ENCODE measurements at places on chromosomes 2 and 18.

DNA sequence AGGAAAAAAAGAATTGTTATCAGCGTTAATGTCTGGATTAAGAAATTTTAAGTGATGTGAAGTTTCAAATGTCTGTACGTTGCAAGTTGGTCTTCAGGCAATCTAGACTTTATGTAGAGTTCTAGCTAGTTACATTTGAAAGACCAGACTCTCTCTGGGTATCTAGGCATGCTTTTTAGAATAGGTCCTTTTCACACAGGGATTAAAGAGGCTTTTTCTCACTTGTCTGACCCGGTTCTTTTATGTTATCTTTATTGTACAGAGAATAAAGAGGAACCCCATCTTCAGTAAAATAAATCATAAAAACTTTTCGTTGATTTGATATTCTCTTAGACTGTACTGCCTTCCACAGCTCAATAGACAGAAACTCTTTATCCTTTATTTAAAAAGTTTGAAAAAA, 8.5 kb upstream of the EML6 start:
- H3K27me3 ChIP-seq = peaks cover 5% of the 10 kb centered on the region
- H3K4me1 ChIP-seq = no peaks in the 10 kb centered on the region
- H3K36me3 ChIP-seq = peaks cover 4% of the 10 kb centered on the region
- H3K4me3 ChIP-seq = no peak overlapping the region
- no peak for DNase-seq

GRCh38 chr2:42663106-42663780, 94.8 kb downstream of the MTA3 start:
- peak overlapping the region; percentile 97 for H3K27ac ChIP-seq
- no peak overlapping the region for H3K4me3 ChIP-seq
- H3K27me3 ChIP-seq = peaks cover 6% of the 10 kb centered on the region
- H3K36me3 ChIP-seq = peaks cover 14% of the 10 kb centered on the region
- peaks cover 22% of the 10 kb centered on the region for H3K4me1 ChIP-seq
- DNase-seq = peak; percentile 73

DNA sequence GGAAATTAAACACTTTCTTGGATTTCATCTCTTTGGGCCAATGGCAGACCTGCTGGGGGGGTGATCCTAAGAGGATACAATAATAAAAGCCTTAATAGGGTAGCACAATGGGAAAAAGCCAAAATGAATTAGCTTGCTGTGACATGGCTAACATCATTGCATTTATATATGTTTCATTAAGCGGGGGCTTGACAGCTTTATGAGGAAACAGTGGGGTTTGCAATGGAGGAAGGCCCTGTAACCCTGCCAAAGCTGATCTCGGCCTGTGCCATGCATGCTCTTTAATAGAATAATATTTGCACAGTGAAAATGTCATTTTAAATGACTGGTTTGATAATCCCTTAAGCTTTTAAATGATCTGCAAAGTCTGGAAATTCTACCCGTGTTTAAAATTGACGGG, 291.5 kb downstream of the SLC4A3 start:
- DNase-seq = no peak
- peaks cover 9% of the 10 kb centered on the region for H3K4me1 ChIP-seq
- H3K27me3 ChIP-seq = no peaks in the 10 kb centered on the region
- H3K36me3 ChIP-seq = no peaks in the 10 kb centered on the region
- H3K4me3 ChIP-seq = no peak overlapping the region

DNA sequence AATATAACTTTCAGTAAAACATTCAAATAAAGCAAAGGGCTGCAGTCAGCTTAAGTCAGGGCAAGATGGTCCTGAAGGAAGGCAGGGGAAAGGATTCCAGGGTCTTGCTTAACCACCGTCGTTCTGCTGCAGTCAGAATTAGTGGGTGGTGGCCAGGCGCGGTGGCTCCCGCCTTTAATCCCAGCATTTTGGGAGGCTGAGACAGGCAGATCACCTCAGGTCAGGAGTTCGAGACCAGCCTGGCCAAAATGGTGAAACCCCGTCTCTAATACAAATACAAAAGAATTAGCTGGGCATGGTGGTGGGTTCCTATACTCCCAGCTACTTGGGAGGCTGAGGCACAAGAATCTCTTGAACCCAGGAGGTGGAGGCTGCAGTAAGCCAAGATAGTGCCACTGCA, 6.8 kb downstream of the SLC19A3 start:
- no peaks in the 10 kb centered on the region for H3K36me3 ChIP-seq
- no peaks in the 10 kb centered on the region for H3K27me3 ChIP-seq
- no peak overlapping the region for H3K4me3 ChIP-seq
- peaks cover 6% of the 10 kb centered on the region for H3K4me1 ChIP-seq
- DNase-seq = no peak

GRCh38 chr2:188114014-188114413, 177.7 kb upstream of the GULP1 start:
- peaks cover 7% of the 10 kb centered on the region for H3K4me1 ChIP-seq
- DNase-seq = no peak
- peak overlapping the region; percentile 33 for H3K27ac ChIP-seq

DNA sequence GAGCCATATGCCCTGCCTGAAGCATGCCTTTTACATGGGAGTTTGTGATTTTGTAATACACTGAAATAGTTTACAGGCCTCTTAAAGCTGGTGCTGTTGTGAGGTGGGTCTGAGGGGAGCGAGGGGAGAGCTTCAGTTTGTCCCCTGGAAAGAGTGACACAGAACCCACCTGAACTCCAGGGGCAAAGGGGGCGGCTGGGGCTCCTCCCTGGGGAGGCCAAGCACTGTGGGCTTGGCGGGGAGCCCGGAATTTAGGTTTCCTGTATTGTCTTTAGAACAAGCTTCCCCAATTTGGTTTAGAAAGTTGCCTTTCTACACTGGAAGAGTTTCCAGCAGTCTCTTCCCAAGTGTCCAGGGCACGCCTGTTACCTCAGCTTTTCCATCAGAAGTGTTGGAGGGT, 75.7 kb downstream of the VAPA start:
- H3K27me3 ChIP-seq = no peaks in the 10 kb centered on the region
- no peak overlapping the region for H3K27ac ChIP-seq
- no peak for DNase-seq
- H3K36me3 ChIP-seq = peaks cover 4% of the 10 kb centered on the region
- H3K4me1 ChIP-seq = peaks cover 11% of the 10 kb centered on the region

- no peak overlapping the region for H3K4me3 ChIP-seq
- peaks cover 4% of the 10 kb centered on the region for H3K36me3 ChIP-seq
- H3K27me3 ChIP-seq = no peaks in the 10 kb centered on the region
- peaks cover 17% of the 10 kb centered on the region for H3K4me1 ChIP-seq
- no peak overlapping the region for H3K27ac ChIP-seq
These were observed 16.5 kb downstream of the GREB1 start for GRCh38 chr2:11550302-11550701.

DNA sequence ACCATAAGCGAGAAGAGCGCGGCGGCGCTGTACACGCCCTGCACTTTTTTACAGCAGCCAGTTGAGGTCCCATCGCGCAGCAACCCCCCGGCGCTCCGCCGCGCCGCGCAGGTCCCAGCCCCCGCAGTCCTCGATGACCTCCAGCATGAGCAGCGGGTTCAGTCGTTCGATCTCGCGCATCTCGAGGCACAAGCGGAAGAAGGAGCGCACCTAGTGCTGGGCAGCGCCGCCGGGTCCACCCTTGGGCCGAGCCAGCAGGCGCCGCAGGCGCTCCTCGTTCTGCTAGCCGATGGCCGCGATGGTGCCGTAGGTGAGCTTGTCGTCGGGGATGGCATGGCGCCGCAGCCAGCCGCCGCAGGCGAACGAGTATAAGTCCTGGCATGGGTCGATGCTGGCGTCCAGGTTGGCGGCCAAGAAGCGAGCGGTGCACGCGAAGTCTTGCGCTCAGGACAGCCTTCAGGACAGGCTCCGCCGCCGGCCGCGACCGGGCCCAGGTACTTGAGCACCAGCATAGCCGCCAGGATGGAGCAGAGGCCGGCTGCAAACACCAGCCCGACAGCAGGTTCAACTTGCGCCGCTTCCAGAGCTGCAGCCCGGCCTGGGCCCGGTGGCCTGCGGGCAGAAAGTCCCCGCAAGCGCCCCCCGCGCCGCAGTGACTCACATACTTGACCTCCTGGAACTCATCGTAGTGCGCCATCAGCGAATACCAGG, 8.3 kb downstream of the ALPP start:
- H3K4me3 ChIP-seq = no peak overlapping the region
- H3K4me1 ChIP-seq = peaks cover 22% of the 10 kb centered on the region
- DNase-seq = peak; percentile 37
- peaks cover 14% of the 10 kb centered on the region for H3K36me3 ChIP-seq
- H3K27ac ChIP-seq = no peak overlapping the region

- no peak for DNase-seq
- peaks cover 8% of the 10 kb centered on the region for H3K27me3 ChIP-seq
- H3K4me1 ChIP-seq = peaks cover 2% of the 10 kb centered on the region
- H3K4me3 ChIP-seq = no peak overlapping the region
These were observed 215.7 kb downstream of the MGAT5 start for GRCh38 chr2:134469516-134470115.

GRCh38 chr2:133286326-133286922, 281.8 kb downstream of the NCKAP5 start:
- no peaks in the 10 kb centered on the region for H3K27me3 ChIP-seq
- no peaks in the 10 kb centered on the region for H3K4me1 ChIP-seq
- no peak for DNase-seq
- no peak overlapping the region for H3K4me3 ChIP-seq
- H3K36me3 ChIP-seq = no peaks in the 10 kb centered on the region

- H3K36me3 ChIP-seq = peaks cover 3% of the 10 kb centered on the region
- no peak overlapping the region for H3K27ac ChIP-seq
- peak; percentile 39 for DNase-seq
- no peak overlapping the region for H3K4me3 ChIP-seq
- H3K27me3 ChIP-seq = peaks cover 5% of the 10 kb centered on the region
These were observed 68.5 kb downstream of the COPS8 start for GRCh38 chr2:237154082-237154638.

- H3K4me1 ChIP-seq = peaks cover 20% of the 10 kb centered on the region
- peak overlapping the region; percentile 22 for H3K4me3 ChIP-seq
- peaks cover 20% of the 10 kb centered on the region for H3K36me3 ChIP-seq
- H3K27ac ChIP-seq = peak overlapping the region; percentile 15
- DNase-seq = no peak
These were observed 98.4 kb downstream of the UXS1 start for GRCh38 chr2:106095478-106096298.

DNA sequence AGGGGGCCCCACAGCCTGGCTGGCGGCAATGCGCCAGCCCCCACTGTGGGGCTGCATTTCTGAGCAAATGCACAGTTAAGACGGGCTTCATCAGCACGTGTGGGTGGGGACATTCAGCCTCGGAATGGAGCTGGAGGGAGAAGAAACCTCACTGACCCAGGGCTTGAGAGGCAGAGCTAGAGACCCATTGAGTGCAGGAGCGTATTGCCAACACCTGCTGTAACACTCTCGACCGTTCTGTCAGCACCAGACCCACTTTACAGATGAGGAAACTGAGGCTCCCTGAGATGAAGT, 200.9 kb upstream of the RAB6C start:
- peaks cover 3% of the 10 kb centered on the region for H3K4me1 ChIP-seq
- H3K4me3 ChIP-seq = no peak overlapping the region
- no peak overlapping the region for H3K27ac ChIP-seq
- peaks cover 3% of the 10 kb centered on the region for H3K27me3 ChIP-seq

GRCh38 chr2:109406301-109406700, 207.5 kb downstream of the SEPTIN10 start:
- peaks cover 47% of the 10 kb centered on the region for H3K4me1 ChIP-seq
- no peak for DNase-seq
- peaks cover 10% of the 10 kb centered on the region for H3K36me3 ChIP-seq
- no peak overlapping the region for H3K4me3 ChIP-seq

DNA sequence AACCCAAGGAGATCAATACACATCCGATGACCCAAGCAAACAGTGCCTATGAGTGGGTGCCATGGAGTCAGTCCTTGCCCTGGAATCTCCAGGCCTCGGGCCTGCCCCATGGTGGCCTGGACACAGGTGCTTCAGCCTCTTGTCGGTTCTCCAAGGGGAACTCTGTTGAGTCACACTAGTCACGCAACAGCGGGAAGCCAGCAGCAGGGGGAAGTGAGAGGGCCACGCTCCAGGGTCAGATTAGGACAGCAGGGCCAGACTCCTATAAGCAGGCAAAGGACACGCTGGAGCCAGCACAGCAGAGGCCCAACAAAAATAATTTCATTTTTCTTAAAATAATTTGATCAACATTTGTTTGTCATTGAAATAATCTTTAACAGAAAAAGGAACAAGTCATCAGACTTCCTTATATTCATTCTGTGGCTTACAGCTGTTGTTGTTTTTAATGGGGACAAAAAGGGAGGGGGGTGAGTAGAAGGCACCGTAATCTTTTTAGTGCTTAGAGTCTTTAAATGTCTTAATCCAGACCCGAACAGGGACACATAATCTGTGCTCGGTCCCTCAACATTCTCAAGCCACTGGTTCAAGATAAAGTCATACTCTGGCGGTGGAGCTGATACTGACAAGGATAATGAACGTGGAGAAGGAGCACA, 16.4 kb upstream of the ARMC9 start:
- H3K27me3 ChIP-seq = peaks cover 4% of the 10 kb centered on the region
- DNase-seq = no peak
- no peak overlapping the region for H3K27ac ChIP-seq
- H3K36me3 ChIP-seq = peaks cover 7% of the 10 kb centered on the region
- peaks cover 20% of the 10 kb centered on the region for H3K4me1 ChIP-seq
- H3K4me3 ChIP-seq = no peak overlapping the region
